Activated CD4-positive, alpha-beta memory T cell treated with anti-CD3 and anti-CD28 coated beads for 36 hours (primary cell): ENCODE measurements at places on chromosomes 16 and 17. TPM values are rescaled to one million over a fixed set of nuclear protein-coding genes. Genes with fewer than 3 reads are reported as not detected.

The ALDOC gene
- total RNA-seq, result 77.3 TPM

The GPRC5B gene
- total RNA-seq, result not detected

The INO80E gene
- total RNA-seq, result 84.1 TPM

The AOC2 gene
- 2.0 TPM for total RNA-seq

The FBXO39 gene
- not detected for total RNA-seq

The NME1 gene
- 235 TPM for total RNA-seq

The TNFRSF17 gene
- total RNA-seq, result not detected

The GUCY2D gene
- not detected for total RNA-seq

The SSTR5 gene
- total RNA-seq, result not detected

The NBR1 gene
- total RNA-seq, result 62.0 TPM

- DNase-seq, result no peak
Observed at GRCh38 chr17:81381632-81382577, 13.4 kb upstream of the BAHCC1 start.

GRCh38 chr17:66925811-66926500 lies 38.6 kb upstream of the CACNG4 start:
- DNase-seq, result no peak

GRCh38 chr16:86994651-86995171 lies 322.5 kb downstream of the C16orf95 start:
- no peak for DNase-seq

DNA sequence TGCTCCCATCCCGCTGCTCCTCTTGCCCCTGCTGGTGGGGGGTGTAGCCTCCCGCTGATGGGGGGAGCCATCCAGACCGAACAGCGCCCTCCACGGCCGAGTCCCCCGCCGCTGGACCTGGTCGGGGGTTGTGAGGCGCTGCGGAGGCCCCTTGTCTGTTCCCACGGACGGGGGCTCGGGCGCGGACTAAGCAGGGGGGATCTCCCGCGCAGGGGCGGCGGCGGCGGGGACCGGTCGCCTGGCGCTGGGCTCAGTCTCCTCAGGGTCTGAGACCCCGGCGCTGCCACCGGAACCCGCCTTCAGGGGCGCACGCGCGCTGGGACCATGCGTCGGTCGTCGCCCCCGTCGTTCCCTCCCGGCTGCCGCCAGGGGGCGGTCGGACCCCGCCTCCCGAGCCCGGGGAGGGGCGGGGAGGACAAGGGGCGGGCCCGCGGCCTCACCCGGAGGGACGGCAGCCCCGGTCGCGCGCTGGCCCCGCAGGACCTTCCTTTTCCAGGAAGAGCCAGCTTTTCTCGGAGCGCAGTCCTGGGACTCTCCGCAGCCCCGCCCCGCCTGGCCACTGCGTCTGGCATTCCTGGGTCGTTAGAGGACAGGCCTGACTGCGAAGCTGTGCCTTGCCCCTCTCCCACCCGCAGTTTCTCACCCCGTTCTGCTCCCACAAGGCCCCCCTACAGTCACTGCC lies 6.3 kb upstream of the IL32 start:
- DNase-seq, result peak; percentile 92

- no peak for DNase-seq
Observed at GRCh38 chr16:69621225-69621624, 55.5 kb downstream of the NFAT5 start.

- no peak for DNase-seq
Observed at GRCh38 chr16:14511800-14512135, 118.3 kb downstream of the PARN start.

GRCh38 chr16:75029854-75030253 lies 31.0 kb downstream of the ZNRF1 start:
- no peak for DNase-seq

DNA sequence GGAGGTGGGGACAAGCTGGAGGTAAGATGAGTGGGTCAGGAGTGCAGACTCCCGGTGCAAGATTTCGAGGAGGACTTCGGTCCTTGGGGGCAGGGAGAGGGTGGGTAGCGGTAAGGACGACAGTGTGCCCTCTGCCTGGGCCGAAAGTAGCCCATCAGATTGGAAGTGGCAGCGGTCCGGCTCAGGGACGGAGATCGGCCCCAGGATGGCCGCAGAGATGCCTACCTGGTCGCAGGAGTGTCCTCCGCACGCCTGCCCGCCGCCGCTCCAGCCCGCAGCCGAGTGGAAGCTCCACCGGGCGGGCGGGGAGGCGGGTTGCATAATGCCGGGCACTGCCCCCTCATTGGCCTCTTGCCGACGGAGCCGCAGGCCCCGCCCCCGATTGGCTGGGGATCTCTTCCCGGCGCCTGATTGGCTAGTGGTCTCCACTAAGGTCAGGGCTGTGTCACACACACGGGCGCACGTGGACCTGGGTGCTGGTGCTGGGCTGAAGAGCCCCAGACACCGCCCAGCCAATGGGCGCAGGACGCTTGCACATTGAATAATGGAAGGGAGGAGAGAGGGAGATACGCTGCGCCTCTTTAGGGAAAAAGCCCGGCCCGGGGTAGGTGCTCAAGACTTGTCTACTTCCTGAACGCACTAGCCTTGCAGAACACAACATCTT lies at the start of gene PER1:
Gene PER1 (minus strand): TSS at position 293 of the 664 bp plus-strand sequence. CDS start 1,698 bp downstream, outside the sequence.
- peak; percentile 95 for DNase-seq

DNA sequence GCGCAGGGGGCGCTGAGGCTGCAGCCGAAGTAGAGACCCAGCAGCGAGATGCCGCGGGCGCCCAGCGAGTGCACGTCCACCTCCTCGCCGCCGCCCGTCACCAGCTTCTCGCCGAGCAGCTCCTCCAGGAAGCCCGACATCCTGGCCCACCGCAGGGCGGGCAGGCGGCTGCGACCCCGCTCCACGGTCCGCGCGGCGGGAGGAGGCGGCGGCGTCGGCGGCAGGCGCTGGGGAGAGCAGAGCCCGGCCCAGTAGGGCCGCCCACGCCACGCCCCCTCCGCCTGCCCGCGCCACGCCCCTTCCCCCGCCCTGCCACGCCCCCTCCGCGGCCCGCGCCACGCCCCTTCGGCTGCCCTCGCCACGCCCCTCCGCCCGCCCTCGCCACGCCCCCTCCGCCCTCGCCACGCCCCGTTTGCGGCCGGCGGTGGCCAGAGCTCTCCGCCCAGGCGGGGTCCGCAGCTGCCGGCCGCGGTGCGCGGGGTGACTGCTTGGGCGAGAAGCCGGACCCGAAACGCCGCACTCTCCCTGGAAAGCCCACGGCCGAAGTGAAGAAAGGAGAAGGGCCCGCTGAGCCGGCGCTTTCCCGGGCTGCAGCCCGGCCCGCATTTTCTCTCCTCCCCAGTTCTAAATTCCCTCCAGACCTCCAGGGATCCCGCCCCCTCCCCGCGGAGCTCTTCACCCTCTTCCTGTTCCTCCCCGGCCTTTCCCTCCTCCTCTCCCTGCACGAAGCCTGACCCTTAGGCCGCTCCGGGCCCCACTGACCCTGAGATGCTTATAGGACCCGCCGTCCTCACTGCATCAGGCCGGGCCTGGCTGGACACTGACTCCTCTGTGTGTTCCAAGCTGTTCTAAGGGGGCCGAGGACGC lies at the start of gene NXN:
Gene NXN (minus strand): TSS at position 238 of the 867 bp plus-strand sequence.
- DNase-seq, result peak; percentile 90

GRCh38 chr17:31597646-31598398 lies 206.3 kb downstream of the RAB11FIP4 start:
- DNase-seq, result no peak

DNA sequence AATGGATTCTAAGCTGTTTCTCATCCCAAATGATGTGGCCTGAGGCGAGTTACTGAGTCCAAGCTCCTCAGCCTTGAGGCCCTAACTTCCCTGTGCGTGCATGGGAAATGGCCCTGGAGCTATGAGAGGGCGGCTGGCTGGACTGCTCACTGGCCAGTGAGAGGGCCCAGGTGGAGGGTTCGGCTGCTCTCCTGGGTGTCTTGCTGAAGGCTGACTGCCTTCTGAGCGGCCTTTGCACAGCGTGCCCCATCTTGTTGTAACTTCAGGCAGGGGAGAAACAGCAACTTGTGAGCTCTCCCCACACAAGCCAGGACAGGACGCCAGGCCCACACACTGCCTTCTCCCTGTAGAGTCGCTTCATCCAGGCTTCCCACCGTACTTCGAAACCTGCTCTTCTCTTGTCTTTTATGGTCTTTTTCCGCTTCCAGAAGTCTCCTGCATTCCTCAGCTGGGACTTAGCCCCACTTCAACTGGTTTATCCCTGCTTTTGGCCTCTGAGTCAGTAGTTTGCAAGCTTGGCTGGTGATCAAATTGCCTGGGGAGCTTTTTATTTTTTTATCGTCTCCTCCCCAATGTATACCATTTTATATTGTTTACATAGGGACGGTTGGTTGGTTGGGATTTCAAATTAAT lies 13.3 kb downstream of the CDH3 start:
- no peak for DNase-seq

GRCh38 chr17:76927982-76928381 lies 59.8 kb downstream of the MGAT5B start:
- DNase-seq, result no peak

DNA sequence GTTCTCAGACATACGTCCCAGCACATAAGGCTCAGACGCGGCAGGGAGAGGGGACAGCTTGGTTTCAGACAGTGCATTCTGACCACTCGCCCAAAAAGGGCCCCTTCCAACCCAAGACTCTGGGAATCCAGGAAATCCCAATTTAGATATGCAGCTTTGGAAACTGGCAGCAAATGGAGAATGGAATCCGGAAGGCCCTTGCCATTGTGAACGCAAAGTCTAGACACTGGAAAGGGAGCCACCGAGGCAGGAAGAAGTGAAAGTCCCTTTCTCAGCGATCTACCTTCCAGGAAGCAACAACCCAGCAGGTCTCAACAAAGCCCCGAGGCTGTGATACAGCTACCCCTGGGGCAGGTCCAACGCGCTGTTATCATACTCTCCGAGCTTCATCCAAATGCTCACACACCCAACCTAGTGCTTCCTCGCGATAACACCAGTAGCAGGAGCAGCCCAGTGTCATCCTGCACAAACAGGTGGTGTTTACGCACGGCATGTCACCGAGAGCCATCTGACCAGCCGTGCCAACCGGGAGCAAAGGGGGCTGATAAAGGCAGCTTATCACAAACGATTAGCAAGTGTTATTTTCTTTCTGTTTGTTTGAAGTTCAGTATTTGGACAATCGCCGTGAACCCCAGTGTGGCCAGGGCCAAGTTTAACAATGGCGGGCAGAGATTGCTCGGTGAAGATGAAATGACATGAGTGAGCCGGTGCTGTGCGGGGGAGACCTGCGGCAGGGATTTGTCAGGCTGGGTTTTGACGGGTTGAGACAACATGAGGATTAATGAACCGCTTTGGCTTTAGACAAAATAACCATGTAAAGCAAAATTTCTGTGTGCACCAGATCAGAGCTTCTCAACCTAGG lies 240.6 kb downstream of the FOXL1 start:
- no peak for DNase-seq

GRCh38 chr16:648071-648780 lies 939 bp upstream of the WDR90 start:
- DNase-seq, result peak; percentile 71

DNA sequence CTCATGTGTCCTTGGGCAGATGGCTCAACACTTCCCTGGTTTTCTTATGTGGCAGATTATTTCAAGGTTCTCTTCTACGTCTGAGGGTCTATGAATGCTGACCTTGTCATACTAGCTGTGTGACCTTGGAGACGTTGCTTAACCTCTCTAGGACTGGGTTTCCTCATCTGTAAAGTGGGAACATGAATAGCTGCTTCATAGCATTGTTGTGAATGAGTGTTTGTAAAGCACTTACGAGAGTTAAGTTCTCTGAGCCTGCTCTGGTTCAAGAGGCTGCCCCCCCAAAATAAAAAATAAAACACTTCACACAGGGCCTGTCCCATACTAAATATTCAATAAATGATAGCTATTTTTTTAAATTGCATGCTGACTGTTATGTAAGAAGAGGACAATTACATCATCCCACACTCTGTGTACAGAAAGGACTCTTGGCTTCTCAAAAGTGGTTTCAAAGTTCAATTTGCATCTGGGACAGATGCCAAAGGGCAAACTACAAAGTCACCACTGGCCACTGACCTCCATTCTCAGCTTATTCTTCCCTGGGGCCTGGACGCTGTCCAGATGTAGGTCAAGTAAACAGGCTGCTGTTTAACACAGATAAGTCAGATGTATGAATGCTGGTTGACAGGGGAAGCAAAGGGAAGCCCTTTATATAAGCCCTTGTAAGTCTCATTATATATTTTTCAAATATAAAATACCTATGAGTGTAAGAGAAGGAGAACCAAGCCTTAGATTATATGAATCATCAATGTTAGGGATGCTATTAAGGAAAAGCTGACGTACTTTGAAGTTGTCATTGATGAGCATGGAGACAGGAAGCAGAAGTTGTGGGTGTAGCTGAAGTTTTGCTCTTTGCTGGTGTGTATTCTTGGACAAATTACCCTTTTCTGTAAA lies 15.4 kb upstream of the NDEL1 start:
- DNase-seq, result no peak

- DNase-seq, result no peak
Observed at GRCh38 chr16:66228792-66229191, 137.7 kb upstream of the CDH5 start.

DNA sequence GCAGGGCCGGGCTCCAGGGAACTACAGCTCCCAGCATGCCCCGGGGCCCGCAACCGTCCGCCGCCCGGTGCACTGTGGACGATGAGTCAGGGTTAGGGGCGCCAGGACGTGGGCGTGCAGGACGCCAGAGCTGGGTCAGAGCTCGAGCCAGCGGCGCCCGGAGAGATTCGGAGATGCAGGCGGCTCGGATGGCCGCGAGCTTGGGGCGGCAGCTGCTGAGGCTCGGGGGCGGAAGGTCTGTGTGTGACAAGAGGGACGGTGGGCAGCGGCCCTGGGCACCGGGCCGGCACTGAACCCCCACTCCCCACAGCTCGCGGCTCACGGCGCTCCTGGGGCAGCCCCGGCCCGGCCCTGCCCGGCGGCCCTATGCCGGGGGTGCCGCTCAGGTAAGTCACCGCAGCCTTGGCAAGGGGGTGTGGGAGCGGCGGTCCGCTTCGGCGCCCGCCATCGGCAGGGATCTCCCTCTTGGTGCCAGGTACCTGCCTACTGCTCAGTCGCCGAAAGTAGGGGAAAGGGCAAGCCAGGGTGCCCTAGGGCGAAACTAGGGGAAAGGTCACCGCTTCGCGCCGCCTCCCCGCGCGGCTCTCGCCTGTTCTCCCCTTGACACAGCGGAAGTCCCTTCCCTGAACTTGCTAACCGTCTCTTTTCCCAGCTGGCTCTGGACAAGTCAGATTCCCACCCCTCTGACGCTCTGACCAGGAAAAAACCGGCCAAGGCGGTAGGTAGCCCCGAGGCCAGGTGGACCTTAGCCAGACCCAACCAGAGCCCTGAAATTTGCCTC lies at the start of the genes ACADVL and DLG4:
Gene ACADVL (plus strand): TSS at position 127 of the 781 bp plus-strand sequence. CDS start 47 bp downstream, at position 174.
Gene DLG4 (minus strand): TSS at position 25 of the 781 bp plus-strand sequence.
- peak; percentile 90 for DNase-seq

DNA sequence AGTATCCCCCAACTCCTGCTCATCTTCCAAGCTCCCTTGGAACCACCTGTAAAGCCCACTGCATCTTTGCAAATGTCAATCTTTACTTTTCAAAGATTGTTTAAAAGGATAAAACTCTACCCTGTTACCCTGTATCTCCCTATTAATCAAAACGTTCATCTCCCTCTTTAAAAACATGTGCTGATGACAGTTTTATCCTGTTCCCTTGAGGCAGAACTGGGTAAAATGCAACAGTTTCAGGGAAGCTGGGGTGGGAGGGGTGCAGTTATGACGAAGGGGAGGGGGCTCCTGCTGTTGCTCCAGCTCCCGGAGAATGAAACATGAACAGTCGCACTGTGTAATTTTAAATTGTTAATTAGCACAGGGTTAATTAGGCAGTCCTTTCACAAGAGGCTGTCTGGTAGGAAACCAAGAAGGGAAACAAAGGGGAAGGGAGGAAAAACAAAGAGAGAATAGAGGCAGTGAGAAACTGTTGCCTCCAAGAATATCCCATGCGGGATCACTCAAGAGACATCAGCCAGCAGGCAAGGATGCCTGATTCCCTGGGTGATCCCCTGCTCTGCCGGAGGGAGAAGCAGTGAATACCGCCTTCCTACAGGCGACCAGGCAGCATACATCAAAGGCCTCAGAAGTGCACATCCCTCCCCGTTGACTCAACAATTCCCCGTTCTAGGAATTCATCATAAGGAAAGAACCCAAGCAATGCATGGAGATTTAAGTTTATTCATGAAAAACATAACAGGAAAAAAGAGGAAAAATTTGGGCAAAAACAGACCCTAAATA lies 84.2 kb downstream of the ZFHX3 start:
- no peak for DNase-seq
